ENCODE measurements at places on chromosomes 7 and 10.

GRCh38 chr7:33862946-33863814, 42.2 kb upstream of the BMPER start:
- no peak for DNase-seq

DNA sequence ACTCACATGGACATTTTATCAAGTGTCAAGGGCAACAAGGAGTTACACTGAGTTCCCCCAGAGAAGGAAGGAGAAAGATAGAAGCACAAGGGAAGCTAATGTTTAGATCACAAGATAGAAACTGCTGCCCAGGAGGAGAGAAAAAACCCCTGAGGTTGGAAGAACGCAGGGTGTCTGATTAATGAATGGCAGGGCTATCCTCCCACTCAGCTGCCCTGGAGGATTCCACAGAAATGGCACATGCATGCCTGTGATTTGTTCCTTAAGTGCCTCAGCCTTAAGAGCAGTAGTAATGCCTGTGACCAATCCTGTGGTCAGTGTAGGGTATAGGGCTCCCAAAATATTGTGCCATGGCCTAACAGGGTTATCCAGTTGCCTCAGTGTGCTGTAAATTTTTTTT, 20.2 kb downstream of the DNAJB9 start:
- DNase-seq = no peak

- DNase-seq = no peak
Observed at GRCh38 chr7:29858191-29858951, 52.1 kb downstream of the WIPF3 start.

DNA sequence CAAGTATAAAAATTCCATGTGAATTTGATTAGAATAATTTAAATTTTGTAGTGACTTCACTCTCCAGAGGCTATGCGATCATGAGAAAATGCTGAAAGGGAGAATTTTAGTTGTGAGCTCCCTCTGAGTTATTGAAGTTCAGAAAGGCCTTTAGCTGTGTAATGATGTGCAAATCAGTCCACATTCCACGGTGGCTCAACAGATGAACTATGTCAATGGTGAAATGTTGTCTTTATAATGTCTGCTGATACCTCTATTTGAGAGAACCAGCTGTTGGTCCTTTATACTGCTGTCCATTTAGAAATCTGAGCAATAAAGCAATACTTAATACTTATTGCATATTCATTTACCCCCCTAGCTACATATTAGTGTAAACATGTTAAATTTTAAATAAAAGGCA, 7.1 kb upstream of the ITGB8 start:
- DNase-seq = no peak
